Cortex of kidney (tissue), 1 donor: ENCODE measurements at places on chromosomes 5 and 9.

GRCh38 chr9:3976865-3977613, 322.8 kb downstream of the GLIS3 start:
- no peak for DNase-seq

DNA sequence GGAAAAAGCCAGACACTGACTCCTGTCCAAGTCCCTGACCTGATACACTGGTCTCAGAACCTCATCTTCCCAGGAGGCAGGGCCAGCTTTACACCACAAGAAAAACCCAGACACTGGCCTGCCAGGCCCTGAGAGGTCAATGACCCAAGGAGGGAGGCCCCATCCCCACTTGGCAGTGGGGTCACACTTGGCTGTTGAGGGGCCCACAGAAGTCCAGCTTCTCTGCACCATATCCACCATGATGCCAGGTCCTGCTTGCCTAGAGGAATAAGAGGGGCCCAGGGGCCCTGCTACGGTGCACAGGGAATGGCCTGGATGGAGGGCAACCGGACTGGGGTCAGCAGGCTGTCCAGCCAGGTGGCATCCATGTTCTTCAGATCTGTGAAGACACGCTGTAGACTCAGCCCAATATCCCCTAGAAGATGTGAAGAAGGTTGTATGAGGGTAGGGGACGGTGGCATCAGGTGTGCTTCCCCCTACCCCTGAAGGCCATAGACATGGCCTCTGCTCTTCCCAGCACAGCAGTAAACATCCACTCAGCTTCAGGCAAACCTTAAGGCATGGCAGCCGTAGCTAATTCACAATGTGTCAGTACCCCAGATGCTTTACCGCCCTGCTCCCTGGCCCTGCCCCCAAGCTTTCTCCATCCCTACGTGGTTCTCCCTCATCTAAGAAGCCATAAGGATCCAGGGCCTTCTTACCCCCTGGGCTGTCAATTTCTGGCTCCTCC, 6.7 kb downstream of the IRF1 start:
- DNase-seq = no peak

DNA sequence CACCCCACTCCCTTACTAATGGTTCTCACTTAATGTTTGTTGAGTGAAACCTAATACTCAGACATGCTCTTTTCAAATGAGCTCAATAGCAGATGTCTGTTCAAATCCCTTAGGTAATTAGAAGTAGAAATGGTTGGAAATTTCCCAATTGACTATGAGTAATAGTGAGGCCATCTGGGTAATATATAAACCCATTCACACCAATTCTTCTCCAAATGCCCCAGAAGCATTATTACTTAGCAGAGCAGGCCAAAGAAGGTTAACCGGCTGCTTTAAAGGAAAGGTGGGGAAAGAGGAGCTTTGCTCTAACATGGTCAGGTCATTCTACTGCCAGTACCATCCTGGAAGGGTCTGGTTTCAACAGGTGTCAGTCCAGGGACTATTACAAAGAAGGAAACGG, 119.5 kb upstream of the MTAP start:
- no peak for DNase-seq

DNA sequence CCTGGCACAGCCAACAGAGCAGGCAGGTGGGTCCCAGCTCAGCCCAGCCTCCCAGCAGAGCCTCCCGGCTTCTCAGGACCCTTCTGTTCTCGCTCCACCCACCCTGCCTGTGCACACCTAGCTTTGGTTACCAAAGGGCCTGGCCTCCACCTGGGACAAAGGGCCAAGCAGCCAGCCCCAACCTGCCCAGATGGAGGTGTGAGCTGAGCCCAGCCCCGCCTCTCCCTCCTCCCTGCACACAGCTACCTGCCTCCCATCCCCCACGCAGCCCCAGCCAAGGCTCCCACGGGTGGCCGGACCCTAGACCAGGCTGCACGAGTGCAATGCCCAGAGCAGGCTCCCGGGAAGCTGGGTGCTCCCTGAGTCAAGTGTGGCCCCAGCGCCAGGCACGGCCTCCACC, 5.6 kb downstream of the TPRN start:
- DNase-seq = no peak

GRCh38 chr5:55926476-55926875, 68.3 kb downstream of the IL6ST start:
- no peak for DNase-seq

DNA sequence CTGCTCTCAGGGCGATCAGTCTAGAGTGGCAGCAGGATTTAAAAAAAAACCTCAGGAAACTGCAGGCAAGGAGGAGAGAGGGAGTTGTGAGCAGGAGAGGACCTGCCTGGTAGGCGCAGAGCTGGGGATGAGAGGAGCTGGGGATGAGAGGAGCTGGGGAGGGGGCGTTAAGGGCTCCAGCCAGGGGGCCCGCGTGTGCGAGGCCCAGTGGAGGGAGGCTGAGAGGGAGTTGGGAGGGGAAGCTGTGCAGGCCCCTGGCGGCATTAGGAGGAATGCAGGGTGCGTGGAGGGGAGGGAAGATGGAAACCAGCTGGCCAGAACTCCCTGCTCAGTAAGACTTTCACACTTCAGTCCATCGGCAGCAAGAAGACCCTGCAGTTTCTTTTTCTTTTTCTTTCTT, 45.2 kb upstream of the HMCN2 start:
- DNase-seq = no peak
